ENCODE measurements at places on chromosomes 6 and 20.

- DNase-seq: no peak
Measured at GRCh38 chr6:158408552-158409130, 96.4 kb downstream of the TULP4 start.

GRCh38 chr20:1528811-1529210, 28.7 kb downstream of the SIRPD start:
- DNase-seq: no peak

- no peak for DNase-seq
Measured at GRCh38 chr6:156887623-156888269, 110.6 kb downstream of the ARID1B start.

DNA sequence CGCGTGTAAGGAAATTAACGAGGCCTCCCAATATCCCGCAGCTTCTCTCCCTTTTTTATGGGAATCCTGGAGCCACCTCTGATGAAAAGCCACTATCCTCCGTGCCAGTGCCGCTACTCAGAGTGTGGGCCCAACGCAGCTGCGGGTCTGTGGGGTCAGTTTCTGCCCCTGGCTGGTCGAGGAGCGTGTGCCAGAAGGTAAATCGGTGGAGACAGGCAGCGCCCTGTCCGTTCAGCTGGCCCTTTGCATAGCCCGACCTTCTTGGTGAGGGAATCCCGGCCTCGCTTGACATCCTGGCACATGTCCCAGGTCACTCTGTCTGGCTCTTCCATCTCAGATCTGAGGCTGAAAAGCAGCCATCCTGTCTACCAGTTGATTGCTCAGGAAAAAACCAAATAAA, 4.6 kb downstream of the THBS2 start:
- no peak for DNase-seq

DNA sequence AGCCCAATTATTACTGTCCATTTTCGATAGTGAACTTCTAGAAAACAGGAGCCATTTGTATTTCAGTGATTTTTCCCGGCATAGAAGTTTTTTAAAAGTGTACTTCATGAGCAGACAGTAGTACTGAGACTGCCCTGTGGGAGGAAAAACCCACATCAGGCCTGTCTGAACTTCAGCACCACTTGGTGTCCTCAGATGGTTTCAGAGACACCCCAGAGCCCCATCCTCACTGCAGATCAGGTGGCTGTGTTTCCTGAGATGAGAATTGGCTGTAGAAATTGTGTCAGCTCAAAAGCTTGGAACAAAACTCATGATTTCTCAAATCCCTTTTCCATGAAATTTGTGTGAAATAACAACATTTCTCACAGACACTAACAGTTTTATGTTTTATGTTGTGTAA, 110.0 kb upstream of the RIN2 start:
- DNase-seq: no peak

- DNase-seq: no peak
Measured at GRCh38 chr6:79263359-79263758, 28.9 kb upstream of the HMGN3 start.

GRCh38 chr20:62955519-62956386, 3.2 kb downstream of the SLC17A9 start:
- no peak for DNase-seq

DNA sequence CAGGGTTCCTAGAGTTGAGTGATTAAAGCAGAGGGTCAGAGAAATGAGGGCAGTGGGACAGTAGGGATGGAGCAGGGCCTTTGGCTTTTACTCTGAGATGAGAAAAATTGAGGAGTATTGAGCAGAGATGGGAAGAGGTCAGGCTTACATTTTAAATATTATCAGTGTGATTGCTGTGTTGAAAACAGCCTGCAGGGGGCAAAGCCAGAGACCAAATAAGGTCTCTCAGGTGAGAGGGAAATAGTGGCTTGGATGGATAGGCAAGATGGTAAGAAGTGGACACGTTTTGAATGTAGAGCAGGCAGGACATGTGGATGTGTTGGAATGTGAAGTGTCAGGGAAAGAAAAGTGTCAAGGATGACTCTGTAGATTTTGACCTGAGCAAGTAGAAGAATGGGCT, 105.0 kb upstream of the MAP3K7 start:
- DNase-seq: no peak

- DNase-seq: no peak
Measured at GRCh38 chr20:49579874-49580812, 12.2 kb upstream of the PTGIS start.

DNA sequence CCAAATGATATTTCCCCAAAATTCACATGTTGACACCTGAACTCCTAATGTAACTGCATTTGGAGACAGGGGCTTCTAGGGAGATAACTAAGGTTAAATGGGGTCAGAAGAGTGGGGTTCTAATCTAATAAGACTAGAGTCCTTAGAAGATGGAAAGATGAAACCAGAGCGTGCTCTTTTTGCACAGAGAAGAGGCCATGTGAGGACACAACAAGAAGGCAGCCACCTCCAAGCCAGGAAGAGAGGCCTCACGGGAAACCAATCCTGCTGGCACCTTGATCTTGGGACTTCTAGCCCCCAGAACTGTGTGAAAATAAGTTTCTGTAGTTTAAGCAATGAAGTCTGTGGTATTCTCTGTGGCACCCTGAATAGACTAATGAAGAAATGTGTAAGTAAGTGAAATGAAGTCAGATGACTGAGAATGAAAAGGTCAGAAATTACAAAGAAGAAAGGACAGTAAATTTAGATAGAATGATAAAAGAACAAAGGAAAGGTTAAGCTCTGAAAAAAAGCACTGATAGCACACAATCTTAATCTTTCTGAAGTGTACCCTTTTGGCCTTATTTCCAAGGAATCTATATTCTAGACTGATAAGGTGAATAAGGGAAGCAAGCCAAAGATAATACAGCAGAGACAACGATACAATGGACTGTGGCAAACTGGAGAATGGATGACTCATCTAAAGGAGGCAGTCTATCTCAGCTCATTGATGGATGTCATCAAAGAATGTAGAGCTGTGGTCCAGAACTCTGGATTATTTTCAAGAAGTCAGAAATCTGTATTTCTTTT, 110.4 kb downstream of the MYB start:
- no peak for DNase-seq

GRCh38 chr20:13113731-13114130, 105.0 kb downstream of the SPTLC3 start:
- DNase-seq: no peak

DNA sequence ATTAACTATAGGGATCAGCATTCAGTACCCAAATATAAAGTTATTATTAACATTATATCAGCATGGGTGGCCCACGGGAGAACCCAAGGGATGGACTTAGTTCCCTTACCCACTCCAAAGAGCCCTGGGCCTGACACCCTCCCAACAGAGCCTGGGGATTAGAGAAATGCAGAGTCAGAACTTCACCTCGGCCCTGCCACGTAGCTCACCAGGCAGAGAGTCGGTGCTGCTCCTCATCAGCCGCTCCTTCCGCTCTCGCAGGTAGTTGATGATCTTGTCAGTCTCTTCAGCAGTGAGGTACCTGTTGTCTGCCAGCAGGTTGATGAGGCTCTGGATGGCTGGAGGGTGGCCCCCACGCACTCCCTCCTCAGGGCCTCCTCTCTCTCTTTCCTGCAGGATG, 26.6 kb downstream of the NCOA5 start:
- no peak for DNase-seq

- no peak for DNase-seq
Measured at GRCh38 chr6:20929283-20929682, 395.0 kb downstream of the CDKAL1 start.

- DNase-seq: no peak
Measured at GRCh38 chr6:13872681-13873080, 52.1 kb upstream of the RNF182 start.

- no peak for DNase-seq
Measured at GRCh38 chr6:160739955-160740354, 37.9 kb downstream of the PLG start.

DNA sequence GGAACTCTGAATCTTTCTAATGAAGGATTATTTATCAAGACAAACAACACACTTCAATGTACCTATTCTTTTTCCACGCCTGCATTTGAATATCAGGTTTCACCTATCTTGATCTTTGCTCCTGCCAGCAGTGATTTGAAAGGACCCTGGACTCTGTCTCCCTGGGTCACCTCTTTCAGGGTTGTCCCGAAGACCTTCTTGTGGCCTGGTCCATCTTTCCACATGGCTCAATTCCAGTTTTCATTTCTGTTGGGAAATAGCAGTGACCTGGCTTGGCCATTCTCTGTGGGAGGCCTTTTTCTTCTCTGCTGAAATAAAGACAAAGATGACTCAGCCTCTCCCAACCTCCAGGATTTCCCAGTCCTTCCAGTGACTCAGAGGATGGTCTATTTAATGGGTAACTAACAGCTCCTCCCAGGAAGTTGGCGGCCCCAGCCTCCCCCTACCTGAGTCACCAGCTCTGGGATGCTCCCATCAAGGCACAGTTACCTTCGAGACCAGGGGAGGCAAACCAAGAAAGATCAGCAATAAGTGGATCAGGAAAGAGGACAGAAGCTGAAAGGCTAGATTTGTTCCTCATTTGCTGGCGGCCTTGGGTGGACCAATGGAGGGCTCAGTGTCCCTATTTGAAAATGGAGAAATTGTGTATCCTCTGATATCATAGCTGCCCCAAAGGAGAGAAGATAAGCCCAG, 120.2 kb upstream of the RNF24 start:
- no peak for DNase-seq

- DNase-seq: no peak
Measured at GRCh38 chr6:134508862-134509498, 191.1 kb upstream of the SGK1 start.

GRCh38 chr20:32534661-32535240, 50.4 kb downstream of the NOL4L start:
- no peak for DNase-seq

DNA sequence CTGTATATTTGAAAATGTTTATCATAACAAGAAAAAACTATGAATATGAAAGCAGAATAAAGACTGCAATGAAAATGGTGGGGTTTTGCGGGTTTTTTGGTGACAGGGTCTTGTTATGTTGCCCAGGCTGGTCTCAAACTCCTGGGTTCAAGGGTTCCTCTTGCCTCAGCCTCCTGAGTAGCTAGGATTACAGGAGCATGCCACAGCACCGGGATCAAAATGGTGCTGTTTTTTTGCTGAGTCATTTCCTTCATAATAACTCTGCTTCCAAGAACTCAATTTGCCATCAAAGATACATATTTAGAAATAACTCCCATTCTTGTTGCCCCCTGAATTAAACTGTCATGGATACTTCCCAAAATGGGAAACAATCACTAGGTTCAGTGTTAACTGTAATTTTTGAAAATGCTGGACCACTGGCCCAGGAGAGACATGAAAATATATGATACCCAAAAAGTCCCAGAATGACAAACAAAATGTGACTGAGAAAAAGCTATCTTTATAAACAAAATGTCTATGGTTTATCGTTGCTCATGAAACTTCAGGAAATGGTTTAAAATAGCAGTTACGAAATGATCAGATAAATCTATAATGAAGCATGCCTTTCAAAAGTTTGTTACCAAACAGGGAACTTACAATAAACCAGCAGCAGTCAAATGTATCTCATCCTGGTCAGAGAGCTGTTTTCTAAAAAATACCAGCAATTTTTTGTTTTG, 32.2 kb downstream of the ILRUN start:
- DNase-seq: no peak

GRCh38 chr6:40244699-40245098, 310.4 kb upstream of the MOCS1 start:
- no peak for DNase-seq

DNA sequence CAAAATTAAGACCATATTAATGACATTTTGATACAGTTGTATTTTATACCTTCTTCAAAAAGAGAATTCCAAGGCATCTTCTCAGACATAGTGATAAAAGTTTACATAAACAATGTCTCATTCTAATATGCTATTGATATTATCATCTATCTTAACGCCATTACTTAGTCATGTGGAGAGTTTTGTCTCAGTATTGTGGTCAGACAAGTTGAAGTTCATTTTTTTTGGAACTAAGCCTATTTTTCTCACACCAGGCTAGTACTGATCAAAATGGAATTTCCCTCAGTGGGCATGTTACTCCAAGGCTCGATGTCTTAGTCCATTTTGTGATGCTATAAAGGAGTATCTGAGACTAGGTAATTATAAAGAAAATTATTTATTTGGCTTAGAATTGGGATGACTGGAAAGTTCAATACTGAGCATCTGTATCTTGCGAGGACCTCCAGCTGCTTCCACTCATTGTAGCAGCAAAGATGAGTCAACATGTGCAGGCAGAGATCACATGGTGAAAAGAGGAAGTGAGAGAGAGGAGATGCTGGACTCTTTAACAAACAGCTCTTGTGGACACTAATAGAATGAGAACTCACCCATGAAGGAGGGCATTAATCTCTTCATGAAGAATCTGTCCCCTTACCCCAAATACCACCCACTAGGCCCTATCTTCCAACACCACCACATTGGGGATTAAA, 825.5 kb upstream of the MANEA start:
- DNase-seq: no peak

- no peak for DNase-seq
Measured at GRCh38 chr20:24277196-24277595, 192.2 kb upstream of the SYNDIG1 start.

DNA sequence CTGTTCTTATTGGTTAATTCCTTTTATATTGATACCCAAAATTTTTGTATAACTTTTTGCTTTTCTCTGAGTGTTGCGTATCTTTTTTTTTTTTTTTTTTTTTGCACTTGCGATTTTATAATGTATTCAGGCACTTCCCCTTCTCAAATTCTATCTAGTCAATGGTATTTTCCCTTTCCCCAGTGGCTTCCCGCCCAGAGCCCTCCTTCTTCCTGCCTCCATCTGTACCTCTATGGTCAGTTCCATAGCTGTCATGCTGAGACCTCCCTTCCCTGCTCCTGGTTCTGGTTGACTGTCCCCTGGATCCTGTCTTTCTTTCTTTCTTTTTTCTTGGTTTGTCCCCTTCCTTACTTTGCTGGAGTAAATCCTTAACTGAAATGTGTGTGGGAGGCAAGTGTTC, 94.7 kb downstream of the RNF144B start:
- no peak for DNase-seq

- DNase-seq: no peak
Measured at GRCh38 chr6:127348028-127348661, 4.7 kb upstream of the ECHDC1 start.

DNA sequence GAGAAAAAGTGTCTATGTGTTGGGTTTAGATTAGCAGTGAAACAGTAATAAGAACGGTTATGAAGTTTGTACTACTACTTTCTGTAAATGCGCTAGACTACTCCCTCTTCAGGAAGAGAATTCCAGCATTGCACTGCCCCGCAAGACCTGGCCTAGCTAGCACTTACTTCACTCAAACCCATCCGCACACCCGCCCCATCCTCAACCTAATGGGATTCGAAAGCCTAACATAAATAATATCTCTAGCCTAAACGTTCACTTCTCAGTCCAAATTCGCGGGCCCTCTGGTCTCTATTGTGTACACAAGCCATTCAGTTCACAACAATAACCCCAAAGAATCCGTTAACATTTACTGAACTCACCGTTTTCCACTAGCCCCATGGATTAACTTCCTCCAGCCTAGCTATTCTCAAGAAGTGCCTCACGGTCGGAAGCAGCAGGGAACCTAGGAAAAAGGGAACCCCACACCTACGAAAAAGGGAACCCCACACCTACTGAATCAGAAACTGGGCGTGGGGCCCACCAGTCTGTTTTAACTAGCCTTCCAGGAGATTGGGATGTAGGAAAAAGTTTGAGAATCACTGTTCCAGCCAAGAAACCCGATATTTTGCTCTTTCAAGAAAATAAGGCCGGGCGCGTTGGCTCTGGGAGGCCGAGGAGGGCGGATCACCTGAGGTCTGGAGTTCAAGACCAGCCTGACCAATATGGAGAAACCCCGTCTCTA, 45.4 kb upstream of the BTN3A2 start:
- DNase-seq: no peak

Data from cortex of kidney (tissue), 1 donor.